ENCODE measurements at places on chromosomes 3 and 15.

DNA sequence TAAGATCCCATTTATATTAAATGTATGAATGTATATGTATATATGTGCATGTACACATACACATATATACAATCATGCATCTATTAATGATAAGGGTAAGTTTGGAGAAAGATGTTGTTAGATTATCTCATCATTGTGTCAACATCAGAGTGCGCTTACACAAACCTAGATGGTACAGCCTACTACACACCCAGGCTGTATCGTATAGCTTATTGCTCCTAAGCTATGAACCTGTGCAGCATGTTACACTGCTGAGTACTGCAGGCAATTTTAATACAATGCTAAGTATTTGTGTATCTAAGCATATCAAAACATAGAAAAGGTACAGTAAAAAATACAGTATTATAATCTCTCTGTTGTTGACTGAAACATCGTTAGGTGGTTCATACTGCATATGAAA, 57.4 kb upstream of the ABHD17C start:
- no peak for DNase-seq

DNA sequence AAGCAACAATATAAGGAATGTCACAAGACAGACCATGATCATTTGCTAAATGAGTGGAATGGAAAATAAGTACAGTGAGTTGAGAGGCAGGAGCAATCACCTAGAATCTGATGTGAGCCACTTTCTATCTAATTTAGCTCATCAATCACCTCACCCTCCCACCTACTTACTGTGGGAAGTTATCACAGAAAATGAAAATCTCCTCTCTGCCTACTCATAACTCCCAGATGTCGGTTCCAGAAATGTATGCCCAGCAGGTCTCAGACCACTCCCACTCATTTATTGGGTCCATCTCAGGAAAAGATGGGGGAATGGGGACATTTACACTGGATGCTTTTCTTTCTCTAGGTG, 270.9 kb downstream of the FHIT start:
- DNase-seq = no peak

DNA sequence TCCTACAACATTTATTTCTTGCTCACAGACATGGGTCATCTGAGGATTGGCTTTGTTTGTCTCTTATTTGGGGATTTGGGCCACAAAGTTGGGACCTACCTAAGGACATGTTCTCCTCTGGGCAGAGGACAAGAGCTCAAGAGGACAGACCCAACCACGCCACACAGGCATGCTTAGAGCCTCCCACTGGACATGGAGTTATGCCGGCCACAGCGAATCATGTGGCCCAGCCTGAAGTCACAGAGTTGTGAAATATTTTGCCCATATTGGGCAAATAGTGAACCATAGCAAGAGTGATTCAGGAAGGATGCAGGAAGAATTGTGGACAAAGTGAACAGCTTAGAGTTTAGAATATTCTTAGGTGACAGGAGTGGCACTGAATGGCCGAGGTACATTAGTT, 9.9 kb downstream of the TRAK1 start:
- DNase-seq = no peak

DNA sequence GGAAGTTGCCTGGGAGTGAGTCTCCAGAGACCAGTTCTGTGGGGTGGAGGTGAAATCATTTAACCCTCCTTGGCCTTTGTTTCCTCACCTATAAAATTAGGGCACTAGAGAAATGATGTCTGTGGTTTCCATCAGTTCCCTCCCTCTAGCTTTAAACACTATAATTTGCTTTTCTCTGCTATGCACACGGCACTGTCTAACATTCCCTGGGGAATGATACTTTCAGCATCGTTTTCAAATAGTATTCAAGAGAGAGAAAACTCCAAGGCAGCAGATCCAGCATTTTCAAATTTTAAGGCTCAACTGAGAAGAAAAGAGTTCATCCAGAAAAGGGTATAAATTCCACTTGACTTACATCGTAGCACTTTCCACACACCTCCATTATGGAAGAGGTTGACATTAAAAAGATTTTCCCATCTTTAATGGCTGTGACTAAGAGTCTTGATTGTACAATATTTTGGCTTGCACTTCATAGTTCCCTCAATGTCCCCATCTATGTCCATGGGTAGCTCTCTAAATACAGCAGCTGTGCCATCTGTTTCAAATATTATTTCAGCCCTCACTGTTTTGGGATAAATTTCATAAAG, 137.7 kb upstream of the ZPLD1 start:
- no peak for DNase-seq

DNA sequence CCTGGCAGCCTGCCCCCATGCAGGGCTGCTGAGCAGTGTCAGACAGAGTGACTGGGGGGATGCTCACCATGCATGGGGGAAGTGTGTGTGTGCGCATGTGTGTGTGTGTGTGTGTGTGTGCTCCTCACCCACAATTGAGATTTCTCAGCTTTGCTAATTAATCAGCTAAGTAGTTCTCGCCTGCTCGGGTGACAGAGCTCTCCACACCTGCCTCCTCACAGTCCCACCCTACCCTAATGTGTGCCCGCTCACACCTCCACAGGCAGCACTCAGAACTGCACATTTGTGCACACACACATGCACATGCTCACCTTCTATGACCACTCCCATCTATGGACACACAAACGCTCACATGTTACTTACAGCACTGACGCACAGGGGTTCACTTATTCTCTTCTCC, 37.3 kb downstream of the CACNA2D2 start:
- peak; percentile 12 for DNase-seq

- peak; percentile 88 for DNase-seq
These were observed 21.7 kb downstream of the SH3BP5 start for GRCh38 chr3:15310491-15311370.

DNA sequence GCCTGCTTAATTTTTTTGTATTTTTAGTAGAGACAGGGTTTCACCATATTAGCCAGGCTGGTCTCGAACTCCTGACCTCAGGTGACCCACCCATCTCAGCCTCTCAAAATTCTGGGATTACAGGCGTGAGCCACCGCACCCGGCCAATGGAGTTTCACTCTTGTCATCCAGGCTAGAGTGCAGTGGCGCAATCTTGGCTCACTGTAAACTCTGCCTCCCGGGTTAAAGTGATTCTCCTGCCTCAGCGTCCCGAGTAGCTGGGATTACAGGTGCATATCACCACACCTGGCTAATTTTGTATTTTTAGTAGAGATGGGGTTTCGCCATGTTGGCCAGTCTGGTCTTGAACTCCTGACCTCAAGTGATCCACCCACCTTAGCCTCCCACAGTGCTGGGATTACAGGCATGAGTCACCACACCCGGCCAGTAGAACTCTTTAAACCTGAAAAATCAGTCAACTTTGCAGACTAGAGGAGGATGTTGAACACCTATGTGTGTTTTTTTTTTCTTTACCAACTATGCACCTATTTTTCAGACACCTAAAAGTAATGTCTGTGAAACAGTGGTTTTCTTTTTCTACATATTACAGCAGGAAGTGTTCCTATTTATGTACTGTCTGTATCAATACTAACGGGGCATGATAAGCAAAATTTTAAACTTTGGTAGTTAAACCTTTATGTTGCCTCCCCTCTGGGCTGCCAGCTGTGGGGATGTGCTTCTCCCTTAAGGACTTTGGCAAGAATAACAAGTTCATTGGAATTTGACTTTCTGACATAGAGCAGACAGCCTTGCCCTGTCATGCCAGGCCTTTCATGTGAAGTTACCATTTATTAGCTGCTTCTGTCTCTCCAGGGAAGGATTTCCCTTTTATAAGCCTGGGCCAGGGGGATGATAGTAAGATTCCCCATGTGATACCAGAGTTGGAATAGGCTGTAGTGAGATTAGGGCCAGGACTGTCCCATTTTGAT, 8.1 kb downstream of the ARIH2 start:
- no peak for DNase-seq

- no peak for DNase-seq
These were observed 621.5 kb upstream of the ZNF385D start for GRCh38 chr3:22372292-22373062.

GRCh38 chr3:119681279-119681678, 4.1 kb upstream of the COX17 start:
- DNase-seq = peak; percentile 23

DNA sequence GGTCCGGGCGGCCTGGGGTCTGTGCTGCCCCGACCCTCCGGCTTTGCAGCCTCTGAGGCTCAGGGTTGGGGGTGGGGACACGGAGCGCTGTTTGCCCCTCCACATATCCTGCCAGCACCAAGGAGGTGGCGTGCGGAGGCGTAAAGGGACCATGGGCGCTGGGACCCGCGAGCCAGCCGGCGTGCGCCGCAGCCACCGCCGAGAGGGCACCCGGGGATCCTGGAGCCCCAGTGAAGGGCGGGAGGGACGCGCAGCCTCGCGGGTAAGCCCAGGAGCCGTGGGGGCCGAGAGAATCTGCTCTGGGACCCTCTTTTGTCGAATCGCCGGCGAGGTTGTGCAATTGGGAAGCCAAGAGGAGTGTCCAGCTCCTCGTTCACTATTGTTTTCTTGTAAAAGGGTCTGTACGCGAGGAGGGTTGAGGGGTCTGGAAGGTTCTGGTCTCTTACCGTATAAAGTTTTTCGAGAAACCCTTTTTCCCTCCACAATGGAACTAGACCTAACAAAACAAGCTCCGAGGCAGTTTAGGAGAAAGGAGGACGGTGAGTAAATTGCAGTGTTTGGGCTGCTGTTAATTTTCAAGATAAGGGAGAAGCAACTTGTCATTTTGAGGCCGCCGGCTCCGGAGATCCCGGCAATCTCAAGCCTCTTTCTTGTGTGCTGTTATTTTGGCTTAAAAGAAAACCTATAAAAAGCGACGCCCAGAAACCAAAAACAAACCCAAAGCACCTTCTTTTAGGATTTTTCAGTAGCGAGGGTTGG, 29.9 kb upstream of the ST3GAL6 start:
- no peak for DNase-seq

- peak; percentile 46 for DNase-seq
These were observed at the start of gene CAMK2N2 for GRCh38 chr3:184261270-184261853. TSS of gene CAMK2N2 (minus strand) at chr3:184261553. CDS start at chr3:184261285, 268 bp downstream.

DNA sequence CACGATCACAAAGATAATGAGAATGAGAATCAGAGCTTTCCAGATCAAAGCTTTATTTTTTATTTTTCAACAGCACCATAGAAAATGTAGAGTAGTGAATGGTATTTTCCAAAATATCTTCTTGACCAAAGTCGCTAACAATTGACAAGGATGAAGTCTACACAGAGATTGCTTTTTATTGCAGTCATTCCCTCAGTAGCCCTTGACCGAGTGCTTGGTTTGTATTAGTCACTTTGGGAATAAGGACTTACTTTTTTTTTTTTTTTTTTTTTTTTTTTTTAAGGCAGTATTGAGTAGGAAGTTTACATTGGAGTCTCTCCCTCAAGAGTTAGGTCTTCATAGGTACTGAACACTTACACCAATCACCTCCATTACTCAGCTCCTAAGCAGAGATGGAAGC, 39.8 kb downstream of the THRB start:
- DNase-seq = no peak

DNA sequence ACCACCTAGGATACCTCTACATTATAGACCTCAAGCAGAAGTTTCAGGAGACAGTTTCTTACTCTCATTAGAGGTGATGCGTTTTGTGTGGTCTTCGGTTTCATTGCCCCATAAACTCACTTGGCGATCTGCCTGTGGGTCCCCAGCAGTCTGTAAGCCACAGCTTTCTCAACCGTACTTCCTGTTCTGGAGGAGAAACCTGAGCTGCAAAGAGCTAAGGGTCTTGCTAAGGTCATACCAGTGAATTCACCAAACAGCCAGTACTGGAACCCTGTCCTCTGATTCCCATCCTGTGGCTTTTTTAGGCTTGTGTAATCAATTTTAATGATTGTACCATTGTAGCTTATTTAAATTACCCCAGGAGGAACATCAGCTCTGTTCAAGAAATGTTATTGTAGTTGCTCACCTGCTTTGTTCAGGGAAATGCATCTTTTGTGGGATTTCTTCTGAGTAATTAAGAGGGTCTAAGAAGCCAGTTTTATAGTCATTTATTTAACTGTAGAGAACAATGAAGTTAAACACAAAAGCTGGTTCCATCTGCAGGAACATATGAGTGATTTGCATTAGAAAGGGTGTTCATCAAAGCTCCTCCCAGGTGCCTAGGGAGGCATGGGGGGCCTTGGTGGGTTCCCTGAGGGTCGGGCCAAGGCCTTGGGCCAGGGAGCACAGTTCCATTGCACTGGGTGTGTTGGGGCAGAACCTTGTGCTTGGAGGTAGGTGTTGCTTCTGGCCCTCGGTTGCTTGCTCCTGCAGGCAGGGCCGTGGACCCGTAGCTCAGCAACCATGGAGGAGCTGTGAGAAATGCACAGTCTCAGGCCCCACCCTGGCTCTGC, 69.6 kb downstream of the APBA2 start:
- DNase-seq = peak; percentile 17

GRCh38 chr15:34160735-34161134, 49.2 kb downstream of the KATNBL1 start:
- DNase-seq = no peak

DNA sequence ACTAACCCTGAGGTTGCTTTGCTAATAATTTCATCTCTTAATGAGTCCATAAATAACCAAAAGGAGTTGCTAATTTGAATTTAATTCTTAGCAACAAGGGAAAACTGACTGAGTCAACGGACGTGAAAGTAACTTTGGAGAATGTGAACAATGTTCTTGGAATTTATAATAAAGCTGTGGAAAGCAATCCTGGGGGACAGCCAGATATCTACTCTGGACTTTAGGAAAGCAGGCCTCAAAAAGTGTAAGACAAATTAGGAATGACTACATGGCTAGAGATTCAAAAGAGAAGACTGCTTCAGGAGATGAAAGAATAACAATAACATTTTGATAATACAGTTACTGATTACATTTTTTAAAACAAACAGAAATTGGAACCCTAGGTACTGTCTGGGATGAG, 318.4 kb upstream of the COL8A1 start:
- DNase-seq = no peak

DNA sequence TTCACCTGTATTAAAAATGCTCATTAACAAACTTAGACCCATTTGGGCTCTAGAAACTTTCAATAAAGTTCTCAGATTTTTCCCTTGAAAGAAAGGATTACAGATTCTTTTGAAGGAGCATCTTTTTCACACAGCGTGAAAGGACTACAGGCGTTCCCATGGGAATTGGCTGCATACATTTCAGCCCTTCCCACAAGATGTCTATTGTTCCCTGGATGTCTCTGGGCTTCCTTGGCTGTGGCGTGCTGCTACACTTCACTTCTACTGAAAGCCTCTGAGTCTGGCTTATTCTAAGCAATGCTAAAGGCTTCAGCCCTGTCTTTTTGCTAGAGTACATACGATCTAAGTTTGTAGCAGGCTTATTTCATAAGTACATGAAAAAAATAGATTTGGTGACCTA, 1.4 kb downstream of the VEPH1 start:
- no peak for DNase-seq
